ENCODE measurements at places on chromosomes 7 and 10.

- DNase-seq = no peak
These were observed 63.9 kb downstream of the SND1 start for GRCh38 chr7:127715901-127716300.

- no peak for DNase-seq
These were observed 841.1 kb upstream of the SORCS1 start for GRCh38 chr10:108005627-108006026.

- no peak for DNase-seq
These were observed 37.3 kb upstream of the PRKAR2B start for GRCh38 chr7:107007007-107007891.

GRCh38 chr10:22722626-22723169 is 8.3 kb upstream of the PIP4K2A start:
- no peak for DNase-seq

- peak; percentile 1 for DNase-seq
These were observed 39.5 kb downstream of the AGK start for GRCh38 chr7:141590666-141591065.

- peak; percentile 11 for DNase-seq
These were observed at the start of gene ETV1 for GRCh38 chr7:13989126-13989948. Gene ETV1 (minus strand): TSS chr7:13989666. CDS start chr7:13989052, 614 bp downstream.

GRCh38 chr10:97307866-97308780 is 10.9 kb upstream of the FRAT1 start:
- no peak for DNase-seq

GRCh38 chr10:11870461-11870780 is 47.3 kb downstream of the PROSER2 start:
- no peak for DNase-seq

GRCh38 chr7:43480581-43480980 is 102.3 kb upstream of the STK17A start:
- no peak for DNase-seq

DNA sequence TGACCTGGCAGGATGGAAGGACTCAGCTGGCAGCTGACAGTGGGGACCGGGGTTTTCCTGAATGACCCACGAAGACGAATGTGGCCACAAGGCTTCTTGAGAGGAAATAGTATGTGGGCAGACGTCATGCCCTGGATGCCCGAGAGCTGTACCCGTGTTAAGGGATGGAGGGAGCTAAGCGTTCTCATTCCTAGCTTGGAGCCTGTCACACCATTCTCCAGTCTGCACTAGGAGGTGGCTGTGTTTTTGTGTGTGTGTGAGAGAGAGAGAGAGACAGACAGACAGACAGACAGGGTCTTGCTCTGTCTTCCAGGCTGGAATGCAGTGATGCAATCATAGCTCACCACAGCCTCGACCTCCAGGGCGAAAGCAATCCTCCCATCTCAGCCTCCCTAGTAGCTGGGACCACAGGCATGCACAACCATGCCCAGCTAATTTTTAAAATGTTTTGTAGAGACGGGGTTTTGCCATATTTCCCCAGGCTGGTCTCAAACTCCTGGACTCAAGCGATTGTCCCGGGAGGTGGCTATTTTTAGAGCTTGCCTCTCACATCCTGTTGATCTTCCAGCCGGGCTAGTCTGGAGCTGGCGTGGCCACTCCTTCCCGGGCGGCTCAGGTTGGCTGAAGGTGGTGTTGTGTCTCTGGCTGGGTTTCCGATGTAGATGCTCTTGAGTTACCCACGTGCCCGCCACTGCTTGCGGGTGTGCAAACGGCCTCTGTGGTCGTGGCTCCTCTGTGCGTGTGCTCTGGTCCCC is 2.1 kb downstream of the AMZ1 start:
- DNase-seq = no peak

DNA sequence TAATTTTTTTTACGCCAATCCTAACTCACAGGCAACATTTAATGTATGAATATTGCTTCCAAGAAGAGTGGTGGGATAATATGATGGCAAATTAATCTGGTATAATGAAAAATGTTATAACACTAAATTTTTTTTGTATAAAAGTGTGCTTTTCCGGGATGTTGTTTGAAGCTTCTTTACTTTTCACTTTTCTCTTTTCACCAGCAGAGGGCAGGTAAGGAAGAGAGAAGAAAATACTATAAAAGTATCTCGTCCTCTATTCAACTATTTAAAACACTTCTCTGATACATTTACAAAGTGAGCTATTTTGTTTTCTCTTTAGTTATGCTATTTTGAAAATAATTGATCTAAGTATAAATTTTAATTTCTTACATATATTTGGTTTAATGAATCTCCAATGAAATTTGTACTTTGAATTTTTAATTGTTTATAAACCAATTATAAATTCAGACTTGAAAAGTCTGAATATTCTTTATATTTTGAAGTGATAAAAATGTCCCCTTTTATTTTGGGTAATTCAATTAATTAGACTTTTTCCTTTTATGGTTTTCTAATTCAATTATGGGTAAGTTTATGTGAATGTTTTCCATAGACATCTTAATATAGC is 20.7 kb upstream of the CFTR start:
- DNase-seq = no peak

GRCh38 chr7:151351967-151352366 is 10.4 kb downstream of the NUB1 start:
- peak; percentile 66 for DNase-seq

GRCh38 chr10:104273899-104274575 is 5.1 kb downstream of the GSTO2 start:
- DNase-seq = no peak

DNA sequence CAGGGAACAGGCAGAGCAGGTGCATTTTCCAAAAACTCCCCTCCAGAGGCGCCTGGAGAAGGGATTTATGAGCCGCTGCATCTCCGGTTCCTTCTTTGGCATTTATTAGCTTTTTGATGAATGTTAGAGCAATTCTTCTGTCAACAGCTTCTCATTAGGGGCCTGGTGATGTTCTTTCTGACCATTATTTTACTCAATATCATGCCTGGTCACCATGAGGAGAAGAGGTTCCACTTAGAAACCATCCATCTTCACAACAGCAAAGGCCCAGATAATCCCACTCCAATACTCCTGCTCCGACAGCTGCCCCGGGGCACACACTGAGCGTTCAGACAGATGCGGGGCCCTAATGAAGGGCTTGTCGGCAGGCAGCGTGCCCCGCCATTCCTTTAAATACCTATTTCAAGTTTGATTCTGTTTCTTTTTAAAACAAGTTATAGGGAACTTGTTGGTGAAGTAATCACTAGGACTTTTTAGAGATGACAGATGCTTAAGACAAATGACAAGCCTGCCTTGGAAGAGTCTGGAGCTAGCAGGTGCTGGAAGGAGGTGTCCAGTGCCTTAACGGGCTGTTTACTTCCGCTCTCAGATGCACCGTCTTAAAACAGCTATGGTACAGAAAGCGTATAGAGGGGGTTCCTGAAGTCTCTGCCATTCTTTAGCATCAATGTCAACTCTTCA is 31.7 kb downstream of the ECHDC3 start:
- DNase-seq = no peak

DNA sequence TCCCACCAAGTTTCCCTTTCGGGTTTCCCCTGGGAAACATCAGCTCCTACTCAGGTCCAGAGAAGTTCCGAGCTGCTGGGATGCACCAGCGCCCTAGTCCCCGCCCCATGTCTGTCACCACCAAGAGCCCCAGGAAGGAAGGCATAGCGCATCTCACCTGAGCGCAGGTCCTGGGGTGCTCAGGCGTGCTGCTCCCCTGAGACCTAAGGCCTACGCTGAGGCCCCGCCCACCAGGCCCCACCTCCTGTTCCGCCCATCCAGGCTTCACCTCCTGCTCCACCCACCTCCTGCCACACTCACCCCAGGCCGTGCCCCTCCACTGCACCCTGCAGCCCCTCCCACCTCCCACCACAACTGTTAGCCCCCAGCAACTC is 1.2 kb upstream of the TFR2 start:
- DNase-seq = peak; percentile 4

DNA sequence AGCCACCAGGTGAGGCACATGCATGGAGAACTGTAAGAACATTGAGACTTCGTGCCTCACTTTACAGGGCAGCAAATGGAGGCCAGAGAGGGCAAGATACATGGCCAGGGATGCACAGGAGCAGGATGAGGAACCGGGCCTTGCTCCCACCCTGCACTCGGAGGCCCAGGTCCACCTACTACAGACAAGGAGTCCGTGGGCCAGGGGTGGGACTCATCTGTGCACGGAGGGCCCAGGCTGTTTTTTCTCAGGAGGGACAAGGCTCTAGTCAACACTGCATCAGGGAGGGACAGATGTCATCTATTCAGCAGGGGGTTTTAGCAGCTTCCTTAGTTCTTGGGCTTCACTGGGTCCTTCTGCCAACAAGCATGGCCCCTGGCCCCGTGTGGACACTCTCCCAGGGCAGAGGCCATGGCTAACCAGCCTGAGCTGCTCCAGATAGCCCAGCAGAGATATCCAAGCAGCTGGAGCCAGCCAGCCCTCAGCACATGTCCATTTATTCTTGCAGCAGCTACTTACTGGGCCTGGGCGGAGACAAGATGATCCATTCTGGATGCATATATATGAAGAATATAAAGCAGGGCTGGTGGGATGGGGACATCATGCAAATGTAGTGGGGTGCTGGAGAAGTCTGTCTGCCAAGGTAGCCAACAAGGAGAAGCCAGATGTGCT is 134.5 kb upstream of the RET start:
- DNase-seq = no peak

GRCh38 chr10:102735065-102735562 is 8.6 kb upstream of the WBP1L start:
- no peak for DNase-seq

- DNase-seq = peak; percentile 29
These were observed 7.7 kb downstream of the CASP2 start for GRCh38 chr7:143295870-143296269.

GRCh38 chr7:36741866-36742265 is 17.6 kb upstream of the AOAH start:
- no peak for DNase-seq

- no peak for DNase-seq
These were observed 218.9 kb downstream of the DOCK4 start for GRCh38 chr7:111987115-111987826.

- DNase-seq = no peak
These were observed 130.2 kb downstream of the KCNMA1 start for GRCh38 chr10:77507291-77507880.

DNA sequence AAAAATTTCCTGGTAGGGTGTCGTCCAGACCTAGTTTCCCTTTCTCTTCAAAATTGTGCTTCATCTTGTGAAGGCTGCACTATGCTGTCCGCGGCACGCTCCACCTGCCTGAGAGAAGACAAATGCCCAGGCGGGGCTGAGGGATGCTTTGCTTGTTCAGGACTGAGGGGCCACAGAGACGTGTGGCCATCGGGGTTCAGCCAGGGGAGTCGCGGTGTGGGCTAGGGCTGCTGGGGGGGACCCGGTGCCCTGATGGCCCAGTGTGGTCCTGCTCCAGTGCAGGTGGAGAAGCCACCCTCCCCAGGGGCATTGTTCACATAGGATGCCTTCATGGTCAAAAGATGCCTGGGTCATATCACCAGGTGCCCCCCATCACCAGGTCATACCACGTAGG is 107.8 kb upstream of the SHH start:
- DNase-seq = no peak

DNA sequence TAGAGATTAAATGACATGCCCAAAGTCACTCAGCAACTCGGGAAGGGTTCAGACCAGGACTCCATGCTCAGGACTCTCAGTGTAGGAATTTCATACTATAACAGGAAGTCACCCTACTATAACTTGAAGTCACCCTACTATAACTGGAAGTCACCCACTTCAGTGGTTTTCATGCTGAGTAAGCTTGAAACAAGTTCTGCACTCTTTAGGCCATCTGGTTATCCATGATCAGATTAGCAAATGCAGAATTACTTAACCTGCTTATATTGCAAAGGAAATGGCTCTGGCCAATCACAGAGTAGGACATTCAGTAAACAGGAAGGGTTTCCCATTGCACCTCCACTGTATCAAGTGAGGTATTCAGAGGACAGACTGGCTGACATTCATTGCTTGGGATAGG is 1240.4 kb downstream of the GATA3 start:
- DNase-seq = no peak

DNA sequence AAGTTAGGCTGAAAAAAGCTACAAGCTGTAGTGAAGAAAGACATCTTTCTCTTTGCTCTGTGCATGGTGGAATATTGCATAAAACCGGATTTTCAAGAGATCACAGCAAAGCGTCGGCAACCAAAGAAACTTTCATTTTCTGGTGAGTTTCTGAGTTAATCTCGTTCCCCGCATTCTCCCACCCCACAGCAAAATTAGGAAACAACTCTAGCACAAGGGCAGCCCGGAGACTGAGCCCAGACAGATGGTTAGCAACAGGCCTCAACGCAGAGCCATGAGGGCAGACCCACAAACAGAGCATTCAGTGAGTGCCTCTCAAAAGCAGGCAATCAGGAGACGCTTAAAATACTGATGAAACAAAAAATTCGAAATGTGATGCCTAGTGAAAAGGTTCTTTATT is 396.1 kb upstream of the KLF6 start:
- no peak for DNase-seq

DNA sequence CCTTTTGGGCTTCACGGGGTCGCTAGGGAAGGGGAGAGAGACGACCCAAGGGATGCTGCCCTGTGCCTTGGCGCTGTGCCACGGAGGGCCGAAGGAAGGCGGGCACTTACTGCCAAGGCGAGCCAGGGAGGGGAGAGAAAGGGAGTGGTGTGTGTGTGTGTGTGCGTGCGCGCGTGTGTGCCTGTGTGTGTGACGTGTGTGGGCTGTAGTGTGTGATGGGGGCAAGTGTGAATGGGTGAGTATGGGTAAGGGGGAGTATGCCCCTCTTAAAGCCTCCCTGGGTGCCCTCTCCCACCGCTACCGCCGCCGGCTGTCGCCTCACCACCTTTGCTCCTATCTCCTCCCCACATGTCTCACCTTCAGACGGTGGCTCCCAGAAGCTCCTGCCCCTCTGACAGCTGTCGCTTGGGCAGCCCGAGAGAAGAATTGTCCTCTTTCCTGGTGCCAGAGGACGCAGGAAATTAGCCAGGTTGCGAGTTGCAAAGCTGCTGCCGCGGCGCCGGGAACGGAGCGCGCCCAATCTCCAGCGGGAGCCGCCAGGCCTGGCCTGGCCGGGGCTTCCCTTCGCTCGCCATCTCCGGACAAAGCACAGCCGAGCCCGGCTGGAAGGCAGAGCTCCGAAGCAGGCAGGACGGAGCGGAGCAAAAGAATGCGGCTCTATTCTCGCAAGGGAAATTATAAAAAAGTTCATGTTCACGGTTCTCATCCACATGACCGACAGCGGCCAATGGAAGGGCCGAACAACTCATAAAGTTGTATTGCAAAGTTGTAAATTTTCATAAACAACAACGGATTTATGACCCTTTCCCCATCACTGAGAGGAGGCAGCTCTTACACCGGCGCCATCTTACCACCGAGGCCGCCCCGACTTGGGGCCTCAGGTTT is at the start of gene HOXA3:
TSS of gene HOXA3 (minus strand) at position 653 of the 885 bp plus-strand sequence. CDS start 41,943 bp downstream, outside the sequence.
- DNase-seq = no peak

- no peak for DNase-seq
These were observed 4.2 kb downstream of the CLDN12 start for GRCh38 chr7:90407484-90407821.
